ENCODE measurements at places on chromosomes 6 and 20.

- DNase-seq: no peak
Measured at GRCh38 chr20:12179692-12180091, 262.0 kb downstream of the BTBD3 start.

- DNase-seq: no peak
Measured at GRCh38 chr6:112016320-112016719, 37.6 kb upstream of the CCN6 start.

GRCh38 chr6:132491303-132491702 lies 21.6 kb downstream of the STX7 start:
- DNase-seq: no peak

DNA sequence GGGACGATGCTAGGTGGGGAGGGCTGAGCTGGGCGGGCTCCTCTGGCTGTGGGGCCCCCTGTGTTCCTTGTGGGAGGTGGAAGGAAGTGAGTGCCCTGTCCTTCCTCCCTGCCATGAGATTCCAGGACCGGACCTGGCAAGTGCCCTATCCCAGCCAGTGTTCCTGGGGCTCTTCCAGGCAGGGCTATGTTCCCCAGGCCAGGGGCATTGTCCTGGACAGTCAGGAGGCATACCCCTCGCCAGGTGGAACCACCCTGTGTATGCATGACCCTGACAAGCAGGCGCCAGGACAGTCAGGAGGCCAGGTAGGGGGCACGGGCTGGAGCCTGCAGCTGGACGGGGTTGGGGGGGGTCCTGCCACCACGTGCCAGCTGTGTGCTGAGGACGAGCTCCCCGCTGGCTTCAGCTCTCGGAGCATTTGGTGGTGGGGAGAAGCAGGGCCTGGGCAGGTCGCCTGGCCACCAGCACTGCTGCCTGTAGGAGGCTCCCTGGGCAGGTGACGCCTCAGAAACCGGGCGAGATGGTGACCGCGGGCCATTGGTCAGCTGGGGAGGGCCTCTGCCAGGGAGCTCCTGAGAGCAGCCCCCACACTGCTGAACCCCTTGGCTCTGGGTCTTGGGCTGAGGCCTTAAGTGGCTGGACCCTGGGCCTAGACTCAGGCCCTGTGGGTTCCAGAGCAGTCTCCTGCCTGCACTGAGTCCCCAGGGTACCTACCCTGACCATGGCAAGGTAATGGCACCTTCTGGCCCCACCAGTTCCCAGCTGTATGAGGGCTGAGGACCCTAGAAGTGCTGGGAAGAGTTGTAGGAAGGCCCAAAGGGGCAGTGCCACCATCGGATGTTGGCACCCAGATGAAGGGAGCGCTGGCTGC lies 694 bp downstream of the SLC17A9 start:
- no peak for DNase-seq

DNA sequence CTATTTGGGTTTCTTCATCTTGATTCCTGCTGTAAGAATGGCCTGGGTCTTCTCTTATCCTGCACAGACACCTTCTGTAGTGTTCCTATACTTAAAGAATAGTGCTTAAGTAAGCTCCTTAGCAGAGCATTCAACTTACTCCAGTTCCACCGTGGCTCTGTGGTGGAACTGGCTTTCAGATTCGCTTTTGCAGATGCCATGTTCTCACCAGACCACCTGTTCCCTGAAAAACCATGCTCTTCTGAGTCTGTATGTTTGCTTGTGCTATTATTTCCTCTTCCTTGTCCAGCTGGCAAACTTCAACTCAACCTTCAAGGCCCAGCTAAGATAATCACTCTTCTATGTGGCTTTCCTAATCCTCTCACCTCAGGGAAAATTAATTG lies 4.9 kb downstream of the ELMO2 start:
- no peak for DNase-seq

- DNase-seq: no peak
Measured at GRCh38 chr6:145209272-145209671, 526.0 kb downstream of the EPM2A start.

- no peak for DNase-seq
Measured at GRCh38 chr6:108993876-108994275, 100.8 kb downstream of the SESN1 start.

DNA sequence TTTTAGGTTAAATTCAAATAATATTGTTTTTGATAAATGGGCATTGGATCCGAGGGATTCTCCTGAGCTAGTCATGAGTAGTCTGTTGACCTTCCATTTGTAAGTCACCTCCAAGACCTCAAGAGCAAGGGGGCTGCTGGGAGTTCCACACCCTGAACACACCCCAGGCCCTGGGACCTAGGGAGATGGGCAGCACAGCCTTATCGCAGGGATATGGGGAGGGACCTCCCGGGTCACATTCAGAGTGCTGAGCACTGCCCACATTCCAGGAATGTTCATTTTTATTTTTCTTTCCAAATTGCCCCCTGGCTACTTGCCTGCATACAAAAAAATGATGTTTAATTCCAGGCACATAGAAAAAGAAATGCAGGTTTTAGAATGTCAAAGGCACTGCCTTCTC lies 55.5 kb downstream of the SLC22A2 start:
- no peak for DNase-seq

- no peak for DNase-seq
Measured at GRCh38 chr6:15796130-15796771, 133.4 kb upstream of the DTNBP1 start.

- no peak for DNase-seq
Measured at GRCh38 chr6:149111556-149112115, 205.9 kb upstream of the TAB2 start.

GRCh38 chr6:148625609-148626008 lies 121.2 kb upstream of the UST start:
- DNase-seq: no peak

DNA sequence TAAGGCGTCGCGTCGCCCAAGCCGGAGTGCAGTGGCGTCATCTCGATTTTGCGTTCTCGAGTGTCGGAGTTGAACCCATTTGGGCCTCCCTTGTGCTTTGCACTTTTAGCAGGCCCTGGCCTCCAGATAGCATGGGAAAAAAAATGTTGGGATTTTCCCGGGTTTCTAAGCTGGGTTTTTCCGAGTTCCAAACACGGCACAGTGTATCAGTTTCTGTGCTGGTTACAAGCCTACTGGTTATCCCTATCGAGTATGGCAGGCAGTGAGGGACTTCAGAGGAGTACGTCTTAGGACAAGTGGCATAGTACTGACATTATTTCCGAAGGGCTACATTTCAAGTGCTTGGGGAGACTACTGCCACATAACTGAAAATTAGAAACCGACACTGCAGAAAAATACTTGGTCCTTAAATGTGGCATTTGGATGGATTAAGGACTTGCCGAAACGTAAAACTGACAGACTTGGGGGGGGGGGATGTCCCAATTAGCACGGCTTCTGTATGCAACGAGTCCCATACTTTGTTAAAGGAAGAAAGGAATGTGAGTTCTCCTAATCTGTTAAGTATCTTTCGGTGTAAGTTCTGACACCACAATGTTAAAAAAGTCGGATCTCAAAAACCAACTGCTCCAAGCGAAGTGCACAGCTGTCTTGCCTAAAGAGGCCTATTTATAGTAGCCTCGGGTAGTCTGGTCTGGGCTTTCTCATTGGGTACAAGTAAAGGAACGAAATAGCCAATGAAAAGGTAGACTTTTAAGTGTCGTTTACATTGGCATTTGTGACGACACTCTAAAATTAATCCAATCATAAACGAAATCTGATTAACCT lies 70.2 kb downstream of the HFE start:
- DNase-seq: no peak

DNA sequence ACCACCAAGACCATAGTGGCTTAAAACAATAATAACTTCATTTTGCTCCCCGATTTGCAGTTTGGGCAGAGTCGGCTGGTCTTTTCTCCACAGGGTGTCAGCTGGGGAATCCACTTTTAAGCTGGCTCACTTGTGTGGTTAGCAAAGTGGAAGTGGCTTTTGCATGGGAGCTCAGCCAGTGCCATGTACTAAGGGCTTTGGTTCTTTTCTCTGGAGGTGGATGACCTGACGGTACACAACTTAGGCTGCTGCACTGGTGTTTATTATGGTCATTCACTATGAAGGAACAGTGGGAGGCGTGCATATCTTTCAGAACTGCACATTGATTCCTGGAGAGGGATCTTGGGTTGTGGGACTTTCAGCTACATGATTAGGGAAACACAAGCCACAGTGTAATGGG lies 141.0 kb downstream of the OR2B2 start:
- no peak for DNase-seq

DNA sequence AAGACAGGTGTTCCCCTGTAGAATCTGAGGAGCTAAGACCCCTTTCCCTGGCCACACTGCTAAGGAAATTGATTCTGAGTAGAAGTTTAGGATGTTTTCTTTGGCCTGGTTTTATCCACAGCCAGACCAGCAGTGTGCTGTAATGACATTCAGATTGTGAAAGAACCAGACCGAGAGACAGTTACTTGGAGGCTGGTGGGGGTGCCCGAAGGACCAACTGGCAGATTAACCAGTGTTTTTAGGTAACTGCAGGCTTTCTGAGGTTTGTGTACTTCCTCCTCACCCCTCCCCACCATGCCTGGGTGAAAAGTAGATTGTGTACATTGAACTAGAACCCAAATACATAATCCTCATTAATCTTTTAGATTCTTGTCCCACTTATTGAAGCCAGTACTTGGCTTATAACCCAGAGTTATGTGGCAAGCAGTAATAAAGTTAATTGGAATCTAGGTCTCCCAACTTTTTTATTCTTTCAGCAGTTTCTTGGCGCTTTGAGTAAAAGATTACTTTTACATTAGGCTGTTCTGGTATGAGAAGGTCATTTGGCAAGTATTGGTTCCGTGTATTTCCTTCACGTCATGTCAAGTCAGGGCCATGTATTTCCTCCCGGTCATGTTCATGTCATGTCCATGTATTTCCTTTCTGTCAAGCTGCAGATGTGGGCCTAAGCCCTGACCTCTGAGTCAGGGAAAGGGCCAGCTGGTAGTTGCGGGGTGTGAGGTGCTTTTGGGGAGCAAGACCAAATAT lies 93.7 kb downstream of the TCP11 start:
- DNase-seq: no peak

- no peak for DNase-seq
Measured at GRCh38 chr20:34949120-34949519, 6.5 kb downstream of the GSS start.

DNA sequence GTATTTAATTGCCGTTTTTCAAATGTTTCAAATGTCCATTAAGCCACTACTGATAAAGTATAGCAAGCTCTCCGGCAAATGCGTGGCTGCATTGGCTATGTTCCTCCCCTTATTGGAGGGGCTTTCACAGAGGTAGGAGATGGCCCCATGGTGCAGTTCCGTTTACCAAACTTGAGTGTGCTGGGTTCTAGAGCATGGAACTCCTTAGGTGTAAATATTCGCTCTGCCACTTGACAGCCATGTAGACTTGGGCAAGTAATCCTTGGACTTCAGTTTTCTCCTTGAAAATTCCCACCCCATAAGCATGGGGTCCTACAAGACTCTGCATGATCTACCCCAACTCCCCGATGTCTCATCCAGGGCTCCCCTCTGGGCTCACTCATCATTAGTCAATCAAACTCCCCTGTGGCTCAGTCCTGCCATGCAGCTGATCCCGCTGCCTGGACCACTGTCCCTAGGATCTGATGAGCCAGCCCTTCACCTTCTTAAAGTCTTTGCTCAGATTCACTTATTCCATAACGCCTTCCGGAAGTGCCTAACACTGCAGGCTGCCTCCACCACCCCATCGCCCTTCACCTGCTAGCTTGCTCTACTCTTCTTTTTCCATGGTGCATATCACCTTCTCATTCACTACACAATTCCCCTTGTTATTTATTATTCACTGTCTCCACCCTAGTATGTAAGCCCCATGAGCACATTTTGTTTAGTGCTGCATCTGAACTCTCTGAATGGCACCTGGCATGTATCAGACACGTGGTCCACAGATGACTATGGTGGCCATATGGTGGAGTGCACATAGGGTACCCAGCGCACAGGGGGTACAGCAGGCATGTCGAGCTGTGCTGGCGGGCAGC lies 18.8 kb downstream of the PRR18 start:
- no peak for DNase-seq

DNA sequence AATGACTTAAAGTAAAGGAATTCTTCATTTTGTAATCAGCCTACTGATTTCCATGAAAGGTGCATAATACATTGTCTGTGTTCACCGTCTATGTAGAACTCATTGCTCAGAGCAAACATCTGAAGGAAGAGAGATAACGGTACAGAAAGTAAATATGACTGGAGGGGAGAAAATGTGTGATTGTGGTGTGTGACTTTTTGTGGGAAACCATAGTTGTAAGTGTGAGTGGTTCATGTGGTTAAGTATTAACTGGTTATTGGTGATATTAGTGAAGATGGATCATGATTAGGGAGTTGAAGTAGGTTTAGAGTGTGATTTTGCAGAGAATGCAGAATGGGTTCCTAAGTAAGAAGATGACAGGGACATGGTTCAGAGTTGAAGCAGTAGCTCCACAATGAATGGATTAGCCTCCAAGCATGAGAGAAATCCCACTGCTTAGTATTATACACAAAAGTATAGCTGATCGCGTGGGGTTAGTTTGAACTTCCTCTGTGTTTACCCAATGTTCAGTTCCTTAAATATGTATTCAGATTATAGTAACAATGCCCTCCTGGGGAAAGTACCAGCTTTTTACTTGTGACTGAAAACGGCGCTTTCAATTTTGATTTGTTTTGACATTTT lies 368.9 kb downstream of the UTRN start:
- DNase-seq: no peak

- DNase-seq: no peak
Measured at GRCh38 chr6:125340991-125341390, 39.2 kb upstream of the HDDC2 start.

GRCh38 chr6:111361648-111362047 lies 121.4 kb downstream of the REV3L start:
- DNase-seq: peak; percentile 26

GRCh38 chr6:145490068-145490467 lies 245.3 kb downstream of the EPM2A start:
- no peak for DNase-seq

- no peak for DNase-seq
Measured at GRCh38 chr20:19986419-19986818, 30.7 kb upstream of the NAA20 start.

GRCh38 chr6:43313813-43314212 lies 5.2 kb upstream of the CRIP3 start:
- no peak for DNase-seq

- DNase-seq: no peak
Measured at GRCh38 chr6:66173587-66173986, 466.6 kb upstream of the EYS start.

- no peak for DNase-seq
Measured at GRCh38 chr6:16929809-16930208, 168.5 kb upstream of the ATXN1 start.

Measured in nephron progenitor cell (in vitro differentiated cells).